Activated naive CD4-positive, alpha-beta T cell (primary cell): ENCODE measurements at places on chromosomes 7 and 10.

- no peak for DNase-seq
These were observed 1.1 kb upstream of the ATOH7 start for GRCh38 chr10:68233046-68233445.

DNA sequence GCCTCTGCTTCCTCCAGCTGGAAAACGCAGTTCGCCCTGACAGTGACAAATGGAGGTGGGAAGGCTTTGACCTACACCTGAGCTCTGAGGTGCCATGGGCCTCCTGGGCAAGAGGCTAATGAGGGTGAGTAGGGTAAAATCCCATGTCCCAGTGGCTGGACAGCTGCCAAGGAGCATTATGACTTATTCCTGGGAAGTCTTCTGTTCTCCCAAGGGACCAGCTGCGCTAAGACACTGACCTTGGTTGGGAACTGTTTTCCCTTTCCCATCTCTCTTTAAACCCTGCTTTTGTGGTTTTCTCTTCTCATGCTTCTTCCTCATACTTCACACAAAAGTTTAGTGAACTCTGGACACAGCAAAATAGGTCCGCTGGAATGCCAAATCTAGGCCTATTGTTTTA lies 72.6 kb downstream of the COPG2 start:
- no peak for DNase-seq

GRCh38 chr7:121945066-121945465 lies 72.1 kb downstream of the PTPRZ1 start:
- no peak for DNase-seq

GRCh38 chr7:157977717-157978496 lies 609.7 kb downstream of the PTPRN2 start:
- no peak for DNase-seq

DNA sequence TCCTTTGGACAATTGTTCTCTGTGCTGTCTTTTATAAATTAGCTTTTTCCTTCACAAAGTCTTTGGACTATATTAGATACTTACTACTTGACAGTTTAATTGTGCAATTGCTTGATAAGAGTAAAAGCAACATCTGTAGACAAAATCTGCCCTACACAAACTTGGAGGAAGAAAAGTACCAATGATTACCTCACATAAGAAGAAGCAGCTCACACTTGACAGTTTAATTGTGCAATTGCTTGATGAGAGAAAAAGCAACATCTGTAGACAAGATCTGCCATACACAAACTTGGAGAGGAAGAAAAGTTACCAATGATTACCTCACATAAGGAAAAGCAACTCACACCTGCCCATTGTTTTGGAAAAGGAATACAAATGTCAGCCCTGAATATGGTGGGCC lies 17.1 kb upstream of the SCIN start:
- no peak for DNase-seq

GRCh38 chr10:63671317-63671937 lies 150.2 kb downstream of the REEP3 start:
- DNase-seq: no peak

GRCh38 chr10:129518793-129519192 lies 51.8 kb downstream of the MGMT start:
- no peak for DNase-seq

DNA sequence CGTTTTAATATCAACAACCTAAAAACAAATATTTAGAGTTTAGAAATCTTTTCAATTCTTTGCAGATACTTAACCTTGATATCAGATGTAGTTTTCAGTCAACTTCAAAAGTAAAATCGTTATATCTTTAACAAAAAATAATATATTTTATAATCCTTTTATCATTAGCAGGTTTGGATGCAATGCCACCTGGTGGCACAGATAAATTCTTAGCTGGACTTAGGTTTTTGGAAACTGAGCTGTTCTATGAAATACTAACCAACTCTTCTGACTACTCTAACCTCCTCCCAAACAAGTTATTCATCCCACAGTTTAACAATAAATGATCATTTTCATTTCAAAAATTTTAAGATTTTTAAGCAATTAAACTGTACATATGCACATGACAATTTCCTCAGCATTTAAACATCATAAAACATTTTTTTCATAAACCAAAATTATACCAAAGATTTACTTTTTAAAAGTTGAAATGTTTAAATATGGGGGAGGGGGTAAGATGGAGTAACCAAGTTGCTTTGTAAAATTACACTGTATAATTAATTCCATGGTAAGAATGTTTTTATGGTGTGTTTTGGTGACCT lies 56.9 kb downstream of the HIBADH start:
- no peak for DNase-seq

DNA sequence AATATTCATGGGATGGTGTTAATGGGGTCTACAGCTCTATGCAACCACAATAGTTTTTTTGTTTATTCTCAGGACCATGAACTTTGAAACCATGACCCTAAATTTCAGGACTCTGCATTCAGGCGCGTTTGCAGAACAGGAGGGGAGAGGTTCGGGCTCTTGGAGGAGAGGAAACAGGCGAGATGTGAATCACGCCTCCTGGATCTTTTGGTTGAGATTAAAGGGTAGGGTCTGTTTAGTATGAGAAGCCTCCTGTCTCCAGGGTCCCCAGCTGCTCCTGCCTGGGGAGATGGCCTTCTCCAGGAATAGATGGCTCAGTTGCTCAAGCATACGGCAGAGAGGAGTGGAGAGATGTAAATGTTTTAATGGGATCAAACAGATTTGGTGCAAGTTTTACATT lies 18.2 kb downstream of the TLL2 start:
- no peak for DNase-seq

DNA sequence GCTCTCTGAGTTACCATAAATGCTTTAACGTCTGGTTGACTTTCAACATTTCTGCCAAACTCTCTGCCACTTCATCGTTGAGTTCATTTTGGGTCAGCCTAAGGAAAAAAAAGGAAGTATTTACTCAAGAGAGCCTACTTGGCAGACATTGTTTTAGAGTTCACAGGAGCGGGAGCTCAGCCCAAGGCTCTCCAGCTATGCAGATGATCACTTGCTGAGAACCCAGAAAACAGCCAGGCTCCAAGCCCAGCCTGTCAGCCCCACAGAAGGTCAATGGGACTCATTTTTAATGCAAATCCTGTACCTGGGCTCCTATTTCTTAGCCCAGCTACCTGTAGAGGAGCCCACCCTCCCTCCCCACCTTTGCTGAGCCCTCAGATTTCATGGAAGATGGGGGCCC lies 45.5 kb downstream of the NOD1 start:
- no peak for DNase-seq

GRCh38 chr10:85311613-85312337 lies 983.4 kb downstream of the CCSER2 start:
- DNase-seq: no peak

- DNase-seq: no peak
These were observed 131.0 kb upstream of the PALS2 start for GRCh38 chr7:24442170-24442777.

DNA sequence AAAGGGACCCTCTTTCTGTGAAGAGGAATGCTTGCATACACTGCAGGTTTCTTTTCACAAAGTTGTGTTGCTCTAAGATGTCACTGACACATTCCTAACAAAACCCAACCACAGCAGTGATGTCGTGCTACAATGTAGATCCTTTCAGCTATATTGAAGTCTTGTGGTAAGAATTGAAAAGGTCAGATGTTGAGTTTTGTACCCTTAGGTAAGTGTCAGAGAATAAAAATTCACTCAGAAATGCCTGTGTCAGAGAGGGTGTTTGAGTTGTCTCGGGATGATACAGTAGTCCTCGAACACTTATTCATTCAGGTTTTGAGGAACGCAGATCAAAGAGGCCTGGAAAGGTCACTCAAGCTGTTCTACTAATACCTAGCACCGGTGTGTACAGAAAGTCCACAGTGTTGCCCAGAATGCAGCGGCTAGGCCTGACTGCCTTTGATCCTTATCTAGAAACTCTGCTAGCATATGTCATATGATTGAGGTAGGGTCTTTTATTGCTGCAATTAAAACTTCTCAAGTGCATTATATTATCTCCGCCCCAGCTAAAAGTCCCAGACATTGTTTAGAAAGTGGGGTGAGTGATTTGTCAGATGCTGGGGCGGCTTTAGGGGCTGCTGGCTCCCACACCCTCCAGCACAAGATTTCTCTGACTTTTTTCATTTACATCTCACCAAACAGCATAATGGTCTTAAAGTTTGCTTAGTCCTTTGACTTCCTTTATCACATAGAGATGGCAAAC lies 26.0 kb downstream of the RNF32 start:
- DNase-seq: no peak

DNA sequence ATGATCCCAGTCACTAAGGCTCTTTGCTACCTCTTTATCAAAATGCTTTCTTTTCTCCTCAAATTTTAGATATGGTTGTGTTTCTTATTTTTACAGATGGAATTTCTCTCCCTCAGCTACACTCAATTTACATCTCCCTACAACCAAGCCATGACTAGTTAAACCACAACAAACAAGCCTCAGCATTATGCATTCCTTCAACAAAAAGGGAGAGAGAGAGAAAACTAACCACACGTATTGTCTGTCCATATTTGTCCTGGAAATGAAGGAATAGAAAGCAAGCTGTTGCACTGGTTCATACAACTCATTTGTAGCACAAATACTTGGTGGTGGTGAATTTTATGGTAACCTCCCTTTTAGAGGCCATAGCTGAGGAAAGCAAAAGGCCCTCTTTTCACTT lies 286.4 kb downstream of the AHR start:
- DNase-seq: no peak

- DNase-seq: no peak
These were observed 21.4 kb upstream of the GSDME start for GRCh38 chr7:24778543-24779282.

DNA sequence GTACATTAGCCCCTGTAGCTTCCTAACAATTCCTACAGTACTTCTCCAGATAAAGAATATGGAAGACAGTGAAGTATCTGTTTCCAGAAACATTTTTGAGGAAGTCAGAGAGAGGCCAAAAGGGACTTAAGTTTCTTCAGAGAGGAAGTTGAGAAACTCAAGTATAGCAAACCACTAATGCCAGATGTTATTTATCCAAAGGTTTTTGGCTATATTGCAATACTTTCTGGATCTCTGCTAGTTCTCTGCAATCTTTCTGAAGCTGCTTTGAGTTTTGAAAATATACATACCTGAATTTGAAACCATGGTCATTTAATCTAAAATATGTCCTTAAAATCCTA lies 64.7 kb downstream of the BICC1 start:
- DNase-seq: no peak

DNA sequence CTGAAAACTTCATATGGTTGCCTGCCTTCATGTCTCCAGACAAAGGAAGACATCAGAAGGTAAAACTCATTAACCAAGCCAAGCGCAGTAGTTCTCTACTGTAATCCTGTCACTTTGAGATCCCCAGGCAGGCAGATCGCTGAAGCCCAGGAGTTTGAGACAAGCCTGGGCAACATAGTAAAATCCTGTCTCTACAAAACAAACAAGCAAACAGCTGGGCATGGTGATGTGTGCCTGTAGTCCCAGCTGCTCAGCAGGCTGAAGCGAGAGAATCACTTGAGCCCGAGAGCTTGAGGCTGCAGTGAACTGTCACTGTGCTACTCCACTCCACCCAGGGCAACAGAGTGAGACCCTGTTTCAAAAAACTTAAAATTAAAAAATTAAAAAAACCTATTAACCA lies 467.4 kb upstream of the SORCS1 start:
- no peak for DNase-seq

DNA sequence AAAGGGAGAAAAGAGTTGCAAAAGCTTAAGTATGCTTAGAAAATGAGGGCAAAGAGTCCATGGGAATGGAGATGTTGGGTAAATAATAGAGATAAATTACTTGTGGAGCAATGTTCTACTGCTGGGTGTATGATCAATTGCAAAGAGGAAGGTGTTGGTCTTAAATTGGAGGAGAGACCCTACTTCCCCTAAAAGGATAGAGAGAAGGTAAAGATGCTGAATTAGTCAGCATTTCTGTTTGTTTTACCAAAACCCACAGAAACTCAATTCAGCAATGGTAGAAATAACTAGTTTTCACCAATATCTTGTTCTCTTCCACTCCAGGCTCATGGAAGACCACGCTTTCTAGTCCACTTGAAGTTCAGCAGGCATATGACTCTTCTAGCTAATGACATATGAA lies 32.1 kb downstream of the ASB4 start:
- no peak for DNase-seq

DNA sequence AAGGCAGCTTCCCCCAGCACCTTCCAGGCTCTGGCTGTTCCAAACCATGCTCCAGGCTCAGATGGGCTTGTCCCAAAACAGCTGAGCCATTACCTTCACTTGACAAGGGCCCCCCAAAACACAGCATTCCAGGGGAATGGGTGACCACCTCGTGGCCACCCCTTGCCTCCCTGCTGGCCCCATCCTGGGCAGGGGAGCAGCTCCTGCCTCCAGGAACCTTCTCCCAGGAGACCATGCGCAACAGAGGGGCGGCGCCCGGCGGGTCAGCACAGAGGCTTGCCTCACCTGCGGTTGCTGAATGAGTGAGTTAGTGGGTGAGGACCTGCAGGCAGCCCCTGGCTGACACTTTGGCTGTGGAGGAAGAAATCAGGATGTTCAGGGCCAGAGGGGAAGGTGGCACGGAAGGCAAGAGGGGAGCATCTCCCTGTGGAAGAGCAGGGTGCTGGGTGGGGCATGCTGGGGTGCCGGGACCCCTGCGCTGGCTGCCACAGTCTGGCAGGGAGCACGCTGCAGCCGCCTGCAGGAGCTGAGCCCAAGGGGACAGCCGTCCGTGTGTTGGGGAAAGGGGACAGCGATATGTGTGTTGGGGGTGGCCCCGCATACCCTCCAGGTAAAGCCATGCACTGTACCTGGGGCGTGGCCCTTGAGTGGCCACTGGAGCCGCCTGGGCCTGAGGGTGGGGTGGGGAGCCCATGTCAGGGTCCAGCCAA lies 54.7 kb downstream of the PWWP2B start:
- no peak for DNase-seq

DNA sequence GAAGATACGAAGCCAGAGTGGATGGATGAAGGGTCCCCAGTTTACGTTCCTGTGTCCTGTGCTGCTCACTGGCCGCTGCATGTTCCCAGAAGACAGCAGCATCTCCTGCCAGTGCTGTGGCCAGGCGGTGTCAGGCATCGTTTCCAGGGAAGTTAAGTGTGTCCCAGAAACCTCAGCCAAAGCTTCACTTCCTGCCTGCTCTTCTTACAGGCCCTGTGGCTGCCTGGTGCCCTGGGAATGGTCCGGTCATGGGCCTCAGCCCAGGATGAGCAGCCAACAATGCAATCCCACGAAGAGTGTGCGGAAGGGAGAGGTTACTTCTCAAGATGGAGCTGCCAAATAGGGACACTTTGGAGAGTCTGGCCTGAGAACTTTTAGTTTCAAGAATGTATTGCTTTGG lies 99.7 kb upstream of the TARP start:
- DNase-seq: no peak

- no peak for DNase-seq
These were observed 22.0 kb upstream of the LMTK2 start for GRCh38 chr7:98084631-98085030.

DNA sequence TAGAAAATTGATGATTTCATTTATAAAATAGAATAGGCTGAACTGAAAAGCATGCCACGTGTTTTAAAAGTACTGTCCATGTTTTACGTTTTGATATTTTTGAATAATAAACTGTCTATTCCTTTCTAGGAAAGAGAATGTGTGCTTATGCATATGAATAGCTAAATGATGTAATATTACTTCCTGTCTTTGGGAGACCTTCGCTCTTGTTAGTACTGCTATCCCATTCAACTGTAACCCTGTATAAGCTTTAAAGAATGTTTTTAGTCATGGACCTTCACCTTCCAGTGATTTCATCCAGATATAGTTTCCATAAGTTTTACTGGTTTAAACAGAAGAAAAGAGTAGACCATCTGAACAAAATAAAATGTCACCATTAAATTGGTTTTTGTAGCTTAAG lies 274.4 kb upstream of the SEMA3A start:
- DNase-seq: no peak
